ENCODE measurements at places on chromosomes 2 and 18. TPM values are rescaled to one million over a fixed set of nuclear protein-coding genes. Genes with fewer than 3 reads are reported as not detected.
A peak's percentile ranks its signal among the peaks of the same experiment; 100 is the strongest.

The FAHD2A gene
- 35.1 TPM for total RNA-seq

DNA sequence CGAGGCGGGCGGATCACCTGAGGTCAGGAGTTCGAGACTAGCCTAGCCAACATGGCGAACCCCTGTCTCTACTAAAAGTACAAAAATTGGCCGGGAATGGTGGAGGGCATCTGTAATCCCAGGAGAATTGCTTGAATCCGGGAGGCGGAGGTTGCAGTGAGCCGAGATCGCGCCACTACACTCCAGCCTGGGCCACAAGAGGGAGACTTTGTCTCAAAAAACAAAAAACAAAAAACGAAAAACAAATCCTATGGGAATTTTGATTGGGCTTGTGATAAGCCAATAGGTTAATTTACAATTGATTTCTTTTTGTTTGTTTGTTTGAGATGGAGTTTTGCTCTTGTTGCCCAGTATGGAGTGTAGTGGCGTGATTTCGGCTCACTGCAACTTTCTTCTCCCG is 24.2 kb upstream of the TOGARAM2 start:
- no peak for DNase-seq

GRCh38 chr2:18824325-18824790 is 235.0 kb upstream of the NT5C1B start:
- no peak for DNase-seq

The ALLC gene
- total RNA-seq, result not detected

The CXCR1 gene
- total RNA-seq, result not detected

DNA sequence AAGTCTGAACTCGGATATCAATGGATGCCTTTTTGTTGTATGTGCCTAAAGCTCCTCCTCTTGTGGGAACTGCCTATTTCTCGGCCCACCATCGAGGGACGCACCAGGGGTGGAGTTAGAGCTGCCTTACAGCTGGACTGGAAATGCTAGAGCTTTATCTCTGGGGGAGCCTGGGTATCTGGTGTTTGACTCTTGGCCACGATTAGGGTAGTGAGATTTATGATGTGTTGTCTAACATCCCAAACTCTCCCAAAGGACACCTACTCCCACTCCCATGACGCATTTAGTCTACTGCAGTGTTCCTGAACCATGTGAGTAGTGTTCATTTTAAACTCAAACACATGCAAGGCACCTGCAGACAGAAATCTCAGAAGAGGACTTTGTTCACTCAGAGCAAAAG is 594.8 kb downstream of the METTL4 start:
- DNase-seq, result no peak

- peak; percentile 71 for DNase-seq
These were observed 37.5 kb upstream of the ZNF385B start for GRCh38 chr2:179898873-179899272.

GRCh38 chr2:172908275-172908674 is 167.4 kb upstream of the MAP3K20 start:
- no peak for DNase-seq

- DNase-seq, result no peak
These were observed 156.5 kb downstream of the NDUFA10 start for GRCh38 chr2:239868556-239869181.

- DNase-seq, result peak; percentile 59
These were observed 65.7 kb downstream of the RRM2 start for GRCh38 chr2:10188211-10188610.

DNA sequence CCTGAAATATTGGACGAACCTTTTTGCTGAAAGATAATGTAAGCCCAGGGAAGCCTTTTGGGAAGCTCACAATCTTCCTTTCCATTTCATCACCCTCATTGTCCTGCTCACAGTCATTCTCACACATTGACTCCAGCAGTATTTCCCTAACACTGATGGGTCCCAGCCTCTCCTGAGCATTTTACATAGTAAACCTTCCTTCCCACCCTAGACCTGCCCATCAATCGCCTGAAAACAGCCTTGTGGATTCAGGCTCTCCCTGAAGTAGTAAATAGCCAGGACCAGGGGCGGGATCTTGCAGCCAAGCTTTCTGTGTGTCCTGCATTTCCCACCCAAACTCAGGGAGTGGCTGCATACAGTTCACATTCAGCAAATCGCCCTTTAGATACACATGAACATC is 149.9 kb downstream of the CYRIA start:
- no peak for DNase-seq

- DNase-seq, result no peak
These were observed 126.9 kb upstream of the TRIB2 start for GRCh38 chr2:12589802-12590320.

DNA sequence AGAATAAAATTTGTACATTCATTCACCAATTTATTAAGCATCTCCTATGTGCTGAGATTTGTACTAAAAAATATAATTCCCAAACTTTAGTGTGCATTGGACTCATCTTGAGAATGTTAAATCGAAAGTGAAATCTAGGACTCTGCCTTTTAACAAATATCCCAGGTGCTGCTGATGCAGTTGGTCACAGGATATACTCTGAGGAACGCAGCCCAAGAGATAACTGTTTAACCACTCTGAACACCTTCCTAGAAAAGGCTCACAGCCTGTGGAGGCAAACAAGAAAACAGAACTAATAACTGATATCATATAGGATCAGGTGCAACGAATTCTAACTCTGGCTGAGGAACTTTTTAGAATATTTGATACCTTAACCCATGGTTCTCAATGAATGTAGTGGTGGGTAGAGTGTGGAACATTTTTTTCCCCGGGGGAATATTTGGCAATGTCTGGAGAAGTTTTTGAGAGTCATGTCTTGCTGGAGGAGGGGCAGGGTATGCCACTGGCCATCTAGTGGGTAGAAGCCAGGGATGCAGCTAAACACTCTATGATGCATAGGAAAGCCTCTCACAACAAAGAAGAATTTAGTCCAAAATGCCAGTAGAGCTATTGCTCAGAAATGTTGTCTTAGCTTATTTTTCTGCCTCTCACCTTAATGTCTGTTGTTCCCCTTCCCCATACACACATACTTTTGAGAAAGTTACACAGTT is 96.5 kb downstream of the EHBP1 start:
- DNase-seq, result peak; percentile 20

DNA sequence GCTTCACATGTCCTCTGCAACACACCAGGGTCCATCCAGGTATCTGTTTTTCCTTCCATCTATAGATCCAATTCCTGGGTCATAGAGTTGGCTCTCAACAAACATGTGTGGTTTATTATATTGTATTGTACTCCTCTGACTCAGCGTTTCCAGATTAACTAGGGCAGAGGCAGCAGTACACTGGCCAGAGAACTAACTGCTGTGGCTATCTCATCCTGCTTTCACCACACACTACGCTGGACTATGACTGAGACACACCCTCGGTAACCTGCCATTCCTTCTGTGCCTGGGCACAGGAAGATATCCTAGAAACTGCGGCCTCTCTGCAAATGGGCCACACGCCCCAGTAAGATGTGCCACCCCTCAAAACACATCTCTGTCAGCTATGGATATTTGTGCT is 159.8 kb upstream of the STK17B start:
- peak; percentile 70 for DNase-seq

GRCh38 chr2:84613082-84613481 is 96.8 kb downstream of the DNAH6 start:
- peak; percentile 18 for DNase-seq

- no peak for DNase-seq
These were observed 2.0 kb downstream of the WDR35 start for GRCh38 chr2:19987936-19988335.

The C2orf42 gene
- 14.6 TPM for total RNA-seq

GRCh38 chr2:68127358-68128242 is 30.1 kb upstream of the PNO1 start:
- DNase-seq, result no peak

The SERPINB13 gene
- not detected for total RNA-seq

- DNase-seq, result no peak
These were observed 100.4 kb upstream of the CD302 start for GRCh38 chr2:159898441-159898840.

GRCh38 chr2:187689372-187689771 is 135.1 kb upstream of the TFPI start:
- DNase-seq, result peak; percentile 41

GRCh38 chr2:30231996-30232800 is 864 bp downstream of the LBH start:
- DNase-seq, result peak; percentile 49

The KCNG2 gene
- not detected for total RNA-seq

- no peak for DNase-seq
These were observed 293.1 kb upstream of the ID2 start for GRCh38 chr2:8388781-8389180.

DNA sequence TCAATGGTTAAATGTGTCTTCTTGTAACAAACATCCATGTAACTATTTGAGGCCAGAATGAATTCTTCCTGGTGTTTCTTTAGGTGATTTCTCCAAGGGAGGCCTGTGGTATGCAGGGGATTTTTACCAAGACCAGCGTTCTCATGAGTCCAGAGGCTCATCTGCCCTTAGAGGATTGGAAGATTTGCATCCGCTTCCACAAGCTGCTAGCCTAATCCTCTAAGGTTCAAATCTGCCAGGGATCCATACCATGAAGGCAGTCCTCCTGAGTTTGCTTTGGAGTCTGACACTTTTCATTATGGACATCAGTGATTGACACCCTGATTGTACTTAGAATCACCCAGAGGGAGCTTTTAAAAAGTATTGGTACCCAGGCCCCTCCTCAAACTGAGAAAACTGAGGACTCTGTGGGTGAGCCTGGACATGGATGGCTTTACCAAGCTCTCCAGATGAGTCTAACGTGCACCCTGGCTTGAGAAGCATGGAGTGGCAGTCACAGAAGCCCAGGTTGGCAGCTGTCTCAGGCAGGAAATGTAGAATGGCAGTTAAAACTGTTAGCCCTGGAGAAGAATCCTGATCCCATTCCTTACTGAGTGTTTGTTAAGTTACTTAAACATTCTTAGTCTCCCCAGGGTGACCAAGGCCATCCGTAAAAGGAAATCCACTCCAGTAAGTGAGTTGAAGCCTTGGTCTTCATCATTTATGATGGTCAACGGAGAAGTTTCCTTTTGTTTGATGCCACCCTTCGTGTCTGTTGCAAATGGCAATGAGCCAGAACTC is 95.3 kb upstream of the RMDN2 start:
- DNase-seq, result no peak

The LCT gene
- total RNA-seq, result not detected

The RRM2 gene
- total RNA-seq, result 195 TPM

DNA sequence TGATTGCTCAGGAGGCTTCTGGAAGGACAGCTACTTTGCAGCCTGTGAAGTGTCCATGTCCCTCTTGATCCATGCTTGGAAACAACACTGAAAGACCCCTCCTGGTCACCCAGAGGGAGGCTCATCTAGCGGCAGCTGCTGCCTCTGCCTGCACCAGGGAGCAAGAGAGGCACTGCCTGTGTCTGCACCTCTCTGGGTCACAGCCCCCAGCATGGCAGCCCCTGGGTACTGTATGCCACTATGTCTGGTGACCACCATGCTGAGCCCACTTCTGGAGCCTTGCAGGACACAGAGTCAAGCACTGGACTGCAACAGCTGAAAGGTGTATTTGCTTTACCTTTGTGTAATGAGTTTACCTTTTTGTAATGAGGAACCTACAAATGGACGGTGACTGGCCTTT is 186.3 kb upstream of the MYT1L start:
- DNase-seq, result no peak

The ABCG5 gene
- not detected for total RNA-seq

DNA sequence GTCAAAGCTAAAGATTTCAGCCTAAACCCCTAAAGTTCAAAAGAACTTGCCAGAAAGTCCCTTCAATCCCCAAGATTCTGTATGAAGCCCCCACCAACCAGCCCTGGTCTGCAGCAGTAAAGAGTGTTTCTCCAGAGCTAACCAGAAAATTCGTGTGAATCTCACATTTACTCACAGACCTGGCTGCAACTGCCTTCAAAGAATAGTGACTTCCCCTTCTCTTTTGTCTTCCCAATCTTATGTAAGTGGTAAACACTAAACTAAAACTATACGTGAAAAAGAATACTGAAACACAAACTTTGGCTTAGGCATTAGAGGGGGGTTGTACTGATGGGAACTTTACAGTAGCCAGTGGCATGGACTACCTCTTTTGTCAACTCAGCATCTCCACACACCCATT is 50.6 kb upstream of the SETBP1 start:
- DNase-seq, result no peak

The LTBP1 gene
- total RNA-seq, result 40.5 TPM

- no peak for DNase-seq
These were observed 492.6 kb downstream of the SLC4A3 start for GRCh38 chr2:220120041-220120440.

DNA sequence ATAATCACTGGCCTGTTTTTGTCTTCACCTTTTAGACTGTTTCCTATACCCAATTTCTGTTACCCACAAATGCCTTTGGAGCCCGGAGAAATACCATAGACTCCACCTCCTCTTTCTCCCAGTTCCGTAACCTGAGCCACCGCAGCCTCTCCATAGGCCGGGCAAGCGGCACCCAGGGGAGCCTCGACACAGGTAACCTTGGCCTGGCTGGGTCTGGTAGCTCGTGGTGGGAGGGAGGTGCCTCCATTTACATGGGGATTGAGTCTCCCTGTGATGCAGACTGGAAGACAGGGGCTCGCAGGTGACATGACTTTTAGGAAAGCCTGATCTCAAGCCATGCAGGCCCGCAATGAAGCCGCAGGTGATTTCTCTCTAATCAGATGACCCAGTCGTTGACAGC is 100.6 kb downstream of the CABLES1 start:
- DNase-seq, result no peak

DNA sequence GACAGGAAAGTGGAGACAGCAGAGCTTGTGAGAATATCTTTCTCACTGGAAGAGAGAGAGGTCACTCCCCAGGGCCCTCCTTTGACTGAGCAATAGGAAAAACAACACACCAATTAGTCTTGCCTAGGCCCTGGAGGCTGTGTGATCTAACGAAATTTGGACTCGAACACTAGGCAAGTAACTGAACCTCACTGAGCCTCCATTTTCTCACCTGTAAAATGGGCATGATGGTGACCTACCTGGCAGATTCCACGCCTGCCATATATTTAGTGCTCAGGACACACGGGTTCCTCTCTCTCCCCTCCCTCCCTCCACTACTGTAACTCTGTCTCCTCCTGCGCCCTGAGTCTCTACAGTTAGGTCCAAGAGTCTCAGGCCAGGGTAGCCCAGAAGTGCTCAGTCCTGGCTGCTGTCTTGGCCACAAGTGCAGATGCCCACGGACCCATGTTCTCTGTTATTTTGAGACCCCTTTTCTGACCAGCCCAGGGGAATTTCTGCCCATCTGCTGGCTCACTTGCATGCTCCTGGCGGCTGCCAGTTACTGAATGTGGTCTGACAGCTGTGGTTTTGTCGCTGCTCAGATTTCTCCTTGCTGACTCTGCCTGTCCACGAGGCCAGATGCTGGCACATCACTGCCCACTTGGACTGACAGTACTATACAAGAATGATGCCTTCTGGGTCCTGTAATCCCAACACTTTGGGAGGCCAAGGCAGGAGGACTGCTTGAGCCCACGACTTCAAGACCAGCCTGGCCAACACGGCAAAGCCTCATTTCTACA is 9.6 kb upstream of the GIGYF2 start:
- DNase-seq, result peak; percentile 15

- no peak for DNase-seq
These were observed 69.8 kb downstream of the CERS6 start for GRCh38 chr2:168525716-168526446.

GRCh38 chr2:101175991-101176390 is 24.8 kb upstream of the TBC1D8 start:
- no peak for DNase-seq
